CD4-positive, alpha-beta T cell treated with Interleukin-17A for 1 hour (primary cell): ENCODE measurements at places on chromosomes 6 and 20.

- peak; percentile 27 for DNase-seq
These were observed 23.4 kb downstream of the FAM217A start for GRCh38 chr6:4055420-4056041.

DNA sequence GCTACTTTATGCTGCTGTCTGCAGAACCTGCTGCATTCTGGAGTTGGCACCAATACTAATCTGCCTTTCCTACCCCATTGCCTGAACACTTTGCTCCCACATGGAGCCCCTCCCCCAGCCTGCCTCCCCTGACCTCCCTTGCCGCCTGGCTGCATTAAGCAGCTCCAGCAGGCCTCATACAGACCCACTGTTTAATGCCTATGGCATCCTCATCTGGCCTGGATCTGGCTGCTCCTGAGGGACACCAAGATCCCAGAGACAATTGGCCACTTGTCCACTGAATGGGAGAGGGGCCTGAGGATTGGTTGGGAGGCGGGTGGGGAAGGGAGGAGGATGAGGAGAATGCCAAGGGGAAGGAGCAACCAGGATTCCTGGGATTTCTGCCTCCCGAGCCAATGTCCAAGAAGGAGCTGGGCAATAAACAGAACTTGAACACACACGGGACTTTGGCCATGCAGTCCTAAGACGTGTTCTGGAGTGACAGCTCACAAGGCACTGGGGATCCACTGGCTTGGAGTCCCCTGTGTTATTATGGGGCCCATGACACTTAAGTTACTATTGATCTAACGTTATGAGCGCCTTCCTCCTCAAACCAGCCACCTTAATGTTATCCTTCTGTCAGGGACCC, 10.4 kb upstream of the KCNK5 start:
- DNase-seq, result no peak

DNA sequence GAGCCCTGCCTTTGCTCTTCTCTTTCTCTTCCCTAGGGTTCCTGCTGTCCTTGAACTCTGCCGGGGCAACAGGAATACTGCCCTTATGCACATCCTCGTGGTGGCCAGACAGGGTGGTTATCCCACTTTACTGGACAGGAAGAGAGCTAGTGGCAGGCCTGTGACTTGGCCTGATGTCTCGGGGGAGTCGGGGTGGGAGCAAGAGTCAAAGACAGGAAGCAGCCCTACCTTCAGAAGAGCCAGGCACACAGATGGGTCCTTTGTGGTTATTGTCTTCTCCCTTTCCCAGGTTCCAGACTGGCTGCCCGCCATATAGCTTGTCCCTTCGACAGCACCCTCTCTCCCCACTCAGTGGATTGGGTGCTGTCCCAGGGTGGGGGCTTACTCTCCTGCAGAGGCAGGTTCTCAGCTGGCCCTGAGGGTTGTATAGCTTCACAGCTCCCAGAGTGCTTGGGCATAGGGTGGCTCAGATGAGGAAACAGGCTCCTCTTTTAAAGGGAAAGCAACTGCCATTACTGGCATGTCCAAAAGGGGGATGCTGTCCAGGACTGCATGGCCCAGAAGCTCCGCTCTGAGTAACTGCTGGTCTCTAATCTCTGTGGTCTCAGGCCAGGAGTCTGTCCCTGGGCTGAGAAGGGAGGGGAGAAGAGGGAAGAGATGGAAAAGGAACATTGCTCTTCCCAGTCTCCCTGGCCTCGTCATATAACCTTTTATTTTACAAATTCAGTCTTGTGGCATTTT, 17.3 kb downstream of the PLCG1 start:
- no peak for DNase-seq

GRCh38 chr6:100774681-100775080, 106.4 kb downstream of the ASCC3 start:
- no peak for DNase-seq

DNA sequence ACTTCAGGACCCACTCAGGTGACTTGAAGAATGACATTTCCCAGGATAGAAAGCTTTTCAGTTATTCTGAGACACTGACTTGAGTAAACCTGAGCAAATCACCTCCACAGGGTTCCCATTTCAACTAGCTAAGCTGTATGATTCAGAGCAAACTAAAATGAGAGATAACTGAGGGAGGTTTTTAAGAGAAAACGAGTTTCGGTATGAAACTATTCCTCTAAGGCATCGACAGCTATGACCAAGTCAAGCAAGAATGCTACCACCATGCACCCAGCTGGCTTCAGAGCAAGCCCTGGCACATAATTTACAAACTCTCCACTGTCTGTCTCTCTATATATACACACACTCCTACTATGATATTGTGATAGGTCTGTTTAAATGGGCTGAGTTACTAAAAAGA, 75.4 kb downstream of the PERP start:
- no peak for DNase-seq

- DNase-seq, result no peak
These were observed 33.3 kb upstream of the AFDN start for GRCh38 chr6:167793421-167793820.

DNA sequence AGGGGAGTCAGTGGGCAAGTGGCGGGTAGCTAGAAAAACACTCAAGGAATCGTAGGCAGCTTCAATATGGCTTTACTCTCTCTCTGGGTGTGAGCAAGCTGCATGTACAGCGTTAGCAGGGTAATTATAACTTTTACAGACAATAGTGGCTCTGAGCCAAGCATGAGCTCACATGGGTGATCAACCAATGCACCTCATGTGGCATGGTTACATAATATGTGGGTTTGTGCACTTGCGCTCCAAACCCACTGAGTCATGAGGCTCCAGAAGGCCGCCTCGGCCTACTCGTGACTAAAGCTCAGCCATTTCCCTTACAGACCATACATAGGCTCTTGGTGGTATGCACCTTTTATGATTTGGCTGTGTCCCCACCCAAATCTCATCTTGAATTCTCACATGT, 78.4 kb upstream of the FBXL4 start:
- DNase-seq, result peak; percentile 3

- DNase-seq, result no peak
These were observed 4.8 kb upstream of the SOBP start for GRCh38 chr6:107485157-107485556.

DNA sequence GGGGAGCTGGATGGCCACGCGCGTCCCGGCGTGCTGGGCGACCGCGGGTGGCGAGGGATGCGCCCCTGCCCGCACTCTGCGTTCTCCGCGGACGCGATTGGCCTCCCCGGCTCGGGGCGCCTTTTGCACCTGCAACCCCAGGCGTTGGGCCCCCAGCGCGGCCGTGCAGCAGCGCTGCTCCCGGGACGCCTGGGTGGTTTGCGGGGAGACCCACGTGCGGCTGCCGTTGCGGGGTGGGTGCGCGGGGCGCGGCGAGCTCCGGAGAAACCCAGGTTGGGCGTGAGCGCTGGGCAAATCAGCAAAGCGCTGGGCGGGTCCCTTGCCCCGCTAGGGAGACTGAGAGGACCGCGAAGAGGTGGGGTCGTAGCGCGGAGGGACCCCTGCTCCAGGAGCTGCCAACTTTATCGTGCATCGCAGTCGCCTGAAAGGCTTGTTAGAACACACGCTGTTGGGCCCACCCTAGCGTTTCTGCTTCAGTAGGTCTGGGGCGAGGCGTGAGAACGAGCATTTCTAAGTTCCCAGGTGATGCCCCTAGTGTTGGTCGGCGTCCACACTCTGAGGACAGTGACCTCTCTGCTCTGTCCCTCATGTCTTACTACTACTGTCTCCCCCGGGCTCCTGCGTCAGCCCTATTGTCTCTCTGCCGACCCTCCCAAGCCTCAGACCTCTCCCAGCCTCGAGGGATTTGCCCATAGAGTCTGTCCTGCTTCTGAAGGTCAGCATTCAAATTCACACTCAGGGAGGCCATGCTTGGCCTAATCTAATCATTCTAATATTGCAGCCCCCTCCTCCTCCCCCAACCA, 538 bp upstream of the ZFP64 start:
- DNase-seq, result peak; percentile 49

DNA sequence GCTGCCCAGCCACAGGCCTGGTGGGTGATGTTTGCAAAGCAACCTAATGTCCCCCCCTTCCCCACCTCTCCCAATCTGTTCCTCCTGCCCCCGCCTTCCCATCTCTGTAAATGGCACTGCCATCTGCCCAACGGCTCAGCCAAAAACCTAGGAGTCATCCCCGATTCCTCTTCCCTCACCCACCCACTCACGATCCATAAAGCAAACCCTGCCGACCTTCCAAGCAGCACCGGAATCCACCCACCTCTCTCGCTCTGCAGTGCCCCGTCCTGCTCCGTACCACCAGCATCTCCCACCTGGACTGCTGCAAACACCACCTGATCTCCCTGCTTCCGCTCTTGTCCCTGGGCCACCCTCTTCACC, 37.6 kb downstream of the SULF2 start:
- DNase-seq, result no peak

DNA sequence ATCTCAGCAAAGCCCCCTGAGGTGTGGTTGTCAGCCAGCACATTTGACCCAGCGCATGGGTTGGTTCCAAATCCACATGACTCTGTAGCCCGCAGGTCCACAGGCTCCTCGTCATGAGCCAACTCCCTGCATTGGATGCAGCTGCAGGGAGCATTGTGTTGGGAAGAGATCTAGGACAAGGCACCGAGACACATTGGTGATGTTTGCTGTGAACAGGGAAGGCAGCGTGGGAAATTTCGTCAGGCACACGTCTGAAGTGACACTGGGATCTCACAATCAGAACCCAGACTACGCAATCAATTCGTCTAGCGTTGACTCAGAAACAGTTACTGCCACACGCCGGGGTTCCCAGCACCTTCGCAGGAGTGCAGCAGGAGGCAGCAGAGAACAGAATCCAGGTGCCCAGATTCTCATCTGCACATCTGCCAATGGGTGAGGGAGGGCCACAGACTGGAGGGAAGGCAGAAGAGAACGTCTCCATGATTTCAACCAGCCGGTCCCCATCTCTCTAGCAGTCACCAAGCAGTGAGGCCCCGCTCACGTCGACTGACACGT, 177.0 kb downstream of the TTLL2 start:
- no peak for DNase-seq

GRCh38 chr20:12599494-12599893, 409.3 kb upstream of the SPTLC3 start:
- DNase-seq, result no peak

DNA sequence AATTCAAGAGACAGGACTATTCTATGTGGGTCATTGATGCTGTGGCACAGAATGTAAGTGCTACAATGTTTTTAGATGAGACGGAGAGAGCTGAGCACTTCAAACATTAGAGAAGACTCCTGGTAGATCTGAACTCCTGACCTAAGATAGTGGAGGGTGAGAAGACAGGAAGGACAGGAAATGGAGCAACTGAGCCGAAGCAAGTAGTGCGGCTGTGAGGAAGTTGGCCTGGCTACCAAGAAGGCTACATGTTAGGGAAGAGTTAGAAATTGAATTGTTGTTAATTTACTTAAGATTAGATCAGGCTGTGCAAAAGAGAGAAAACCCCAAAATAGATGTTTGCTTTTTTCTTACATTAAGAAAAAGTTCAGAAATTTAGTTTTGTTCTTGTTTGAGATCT, 14.4 kb upstream of the MLIP start:
- no peak for DNase-seq

GRCh38 chr6:148557796-148558321, 189.0 kb upstream of the UST start:
- peak; percentile 29 for DNase-seq

DNA sequence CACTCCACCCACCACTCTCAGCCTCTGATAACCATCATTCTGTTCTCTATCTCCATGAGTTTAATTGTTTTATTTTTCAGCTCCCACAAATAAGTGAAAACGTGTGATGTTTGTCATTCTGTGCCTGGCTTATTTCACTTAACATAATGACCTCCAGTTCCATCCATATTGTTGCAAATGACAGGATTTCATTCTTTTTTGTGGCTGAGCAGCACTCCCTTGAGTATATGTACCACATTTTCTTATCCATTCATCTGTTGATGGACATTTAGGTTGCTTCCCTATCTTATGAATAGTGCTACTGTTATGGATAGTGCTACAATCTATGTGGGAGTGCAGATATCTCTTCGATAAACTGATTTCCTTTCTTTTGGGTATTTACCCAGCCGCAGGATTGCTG, 103.3 kb upstream of the PDE7B start:
- no peak for DNase-seq

DNA sequence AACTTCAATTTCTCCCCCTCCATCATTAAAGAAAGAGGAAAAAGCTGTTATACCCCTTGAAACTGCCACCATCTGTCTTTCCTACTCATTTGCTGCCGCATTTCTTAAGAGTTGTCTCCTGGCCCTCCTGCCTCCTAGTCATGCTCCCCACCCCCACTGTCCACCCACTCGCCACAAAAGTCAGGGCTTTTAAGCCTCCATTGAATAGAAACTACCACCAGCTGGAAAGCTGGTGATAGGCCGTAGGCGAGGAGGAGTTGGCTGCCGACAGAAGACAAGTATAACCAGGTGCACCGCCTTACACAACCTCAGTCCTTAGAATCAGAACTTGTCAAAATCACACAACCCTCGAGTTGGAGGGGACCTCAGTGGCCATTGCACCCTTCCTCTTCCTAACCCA, 67.6 kb downstream of the B3GAT2 start:
- no peak for DNase-seq

- DNase-seq, result no peak
These were observed 70.9 kb downstream of the OPN5 start for GRCh38 chr6:47852727-47853126.

DNA sequence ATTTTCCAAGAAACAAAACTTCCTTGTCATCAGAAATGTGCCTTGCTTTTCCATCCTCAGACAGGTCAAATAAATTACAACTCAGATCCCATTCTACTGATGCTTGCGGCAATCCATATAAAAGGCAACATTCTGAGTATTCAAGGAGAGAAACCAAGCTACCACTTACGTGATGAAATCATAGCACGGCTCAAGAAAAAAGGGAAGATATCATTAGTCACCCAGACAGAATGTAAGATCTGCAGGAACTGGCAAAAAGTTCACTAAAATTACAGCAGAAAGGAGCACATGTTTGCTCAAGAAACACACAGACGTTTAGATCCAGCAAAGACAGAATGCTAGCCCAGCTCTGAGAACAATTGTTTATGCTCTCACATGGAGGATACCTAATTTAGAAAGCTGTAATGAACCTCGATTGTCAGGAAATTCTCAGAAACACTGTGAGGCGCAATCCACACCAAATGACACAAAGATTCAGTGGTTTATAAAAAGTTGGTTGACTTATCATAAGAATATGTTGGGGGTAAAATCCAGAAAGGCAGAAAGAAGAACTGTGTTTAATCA, 304.2 kb downstream of the ADGRG6 start:
- DNase-seq, result no peak

DNA sequence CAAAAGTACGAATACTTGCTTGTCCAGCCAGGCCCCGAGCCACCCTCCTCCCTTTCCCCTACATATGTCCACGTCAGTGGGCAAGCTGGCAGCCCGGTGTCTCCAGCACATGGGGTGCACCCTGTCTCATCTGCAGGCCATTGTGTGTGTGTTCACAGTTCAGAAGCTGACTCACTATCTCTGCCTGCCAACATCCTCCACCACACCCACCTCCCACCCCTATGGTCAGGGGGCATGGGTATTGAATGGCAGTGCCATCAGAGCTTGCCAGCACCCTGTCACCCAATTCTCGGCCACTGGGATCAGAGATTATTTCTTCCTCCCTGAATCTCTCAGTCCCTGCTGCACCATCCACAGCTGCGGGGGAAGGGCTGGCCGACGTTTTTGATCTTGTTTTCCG, 195.7 kb downstream of the FARS2 start:
- no peak for DNase-seq

- DNase-seq, result no peak
These were observed 49.8 kb downstream of the HNF4A start for GRCh38 chr20:44405257-44405656.
